Cardiac septum (tissue), 1 donor: ENCODE measurements at places on chromosomes 4 and X. TPM values are rescaled to one million over a fixed set of nuclear protein-coding genes. Genes with fewer than 3 reads are reported as not detected.

The DCAF12L1 gene
- not detected for total RNA-seq

The STK32B gene
- 0.22 TPM for total RNA-seq

The TENM3 gene
- total RNA-seq, result 3.9 TPM

The EDNRA gene
- 15.4 TPM for total RNA-seq

The H2BW2 gene
- not detected for total RNA-seq

The HSFX2 gene
- not detected for total RNA-seq

The FHDC1 gene
- 0.22 TPM for total RNA-seq

The YY2 gene
- 0.97 TPM for total RNA-seq

The PABPC1L2B gene
- not detected for total RNA-seq

The FGD1 gene
- 8.0 TPM for total RNA-seq
